ENCODE measurements at places on chromosomes 5 and 9.

- DNase-seq, result no peak
Measured at GRCh38 chr5:963310-963672, 45.3 kb upstream of the NKD2 start.

- DNase-seq, result no peak
Measured at GRCh38 chr9:100555471-100555870, 22.4 kb upstream of the CAVIN4 start.

DNA sequence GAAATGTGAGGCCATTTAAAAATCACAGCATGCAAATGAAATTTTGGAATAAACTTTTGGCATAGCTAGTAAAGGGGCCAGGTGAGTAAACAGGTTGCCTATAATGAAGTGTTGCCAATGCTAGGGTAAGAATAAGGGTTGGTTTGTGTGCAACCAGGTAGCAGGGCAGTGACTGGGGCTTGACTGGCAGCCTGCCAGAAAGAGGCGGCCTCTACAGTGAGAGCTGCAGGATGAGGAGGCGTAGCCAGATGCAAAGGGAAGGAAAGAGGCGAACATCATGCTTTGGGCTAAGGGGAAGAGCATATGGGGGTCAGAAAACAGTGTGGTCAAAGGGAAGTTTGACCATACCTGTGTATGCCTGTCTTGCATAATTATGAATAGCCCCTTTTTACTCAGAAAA, 70.6 kb downstream of the MAST4 start:
- no peak for DNase-seq

DNA sequence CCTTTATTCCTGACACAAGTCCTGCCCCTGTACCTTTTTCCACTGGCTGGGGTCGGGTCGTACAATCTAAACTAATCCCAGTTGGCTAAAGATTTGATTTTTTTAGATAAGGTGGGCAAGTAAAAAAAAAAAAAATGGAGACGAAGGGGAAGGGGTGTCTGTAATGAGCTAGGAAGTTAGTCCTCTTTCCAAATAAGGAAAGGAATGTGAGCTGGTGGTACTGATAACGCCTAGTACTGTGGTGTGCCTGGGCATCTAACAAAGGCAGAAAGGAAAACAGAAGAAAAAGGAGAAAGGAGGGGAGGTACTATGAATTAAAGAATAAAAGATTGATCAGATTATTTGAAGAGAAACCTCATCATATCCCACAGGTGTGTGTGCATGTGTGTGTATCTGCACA, 21.3 kb downstream of the PRDM9 start:
- peak; percentile 68 for DNase-seq

- DNase-seq, result no peak
Measured at GRCh38 chr9:72978744-72979143, 25.9 kb upstream of the ALDH1A1 start.

GRCh38 chr9:27591093-27591492, 17.8 kb upstream of the C9orf72 start:
- DNase-seq, result no peak

- DNase-seq, result no peak
Measured at GRCh38 chr5:139639619-139640380, 8.3 kb upstream of the CXXC5 start.

DNA sequence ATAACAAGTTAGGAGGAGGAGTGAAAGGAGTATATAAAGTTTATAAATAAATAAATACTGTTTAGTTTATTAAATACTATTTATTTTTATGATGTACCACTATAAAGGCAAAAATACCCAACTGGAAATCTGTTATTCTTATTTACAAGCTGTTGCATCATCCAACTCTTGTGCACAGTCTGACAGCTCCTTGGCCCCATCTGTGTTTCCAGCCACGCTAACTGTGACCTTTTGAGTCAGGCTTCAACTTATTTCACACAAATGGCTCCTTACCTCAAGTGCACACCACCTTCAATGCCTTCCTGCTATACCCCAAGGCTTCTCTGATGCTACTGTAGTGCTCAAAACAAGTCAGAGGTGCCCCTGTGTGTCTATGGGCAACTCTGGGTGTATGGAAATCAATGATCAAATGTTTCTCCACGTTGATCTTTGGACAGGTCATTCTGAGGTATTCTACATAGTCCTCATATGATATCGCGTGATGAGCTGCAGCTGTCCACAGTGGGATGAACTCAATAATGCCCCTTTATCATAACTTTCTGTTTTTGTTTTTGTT, 303.2 kb upstream of the GRAMD2B start:
- DNase-seq, result peak; percentile 53

DNA sequence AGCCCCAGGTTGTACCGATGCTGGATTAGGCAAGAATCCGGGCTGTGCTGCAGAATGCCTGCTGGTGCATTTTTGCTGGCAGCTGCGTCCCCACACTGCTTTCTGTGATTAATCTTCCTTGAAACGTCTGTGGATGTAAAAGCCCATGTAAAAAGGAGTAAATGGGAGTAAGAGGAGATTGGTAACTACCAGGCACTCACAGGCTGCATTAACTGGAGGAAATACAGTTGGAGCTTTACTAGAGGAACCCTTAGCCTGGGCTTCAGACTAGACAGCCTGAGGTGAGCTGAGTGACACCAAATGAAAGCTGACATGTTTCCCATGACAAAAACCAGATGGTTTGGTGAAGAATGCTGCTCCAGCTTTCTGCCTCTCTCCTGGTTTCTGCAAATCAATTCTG, 190.4 kb upstream of the GAS1 start:
- DNase-seq, result no peak

DNA sequence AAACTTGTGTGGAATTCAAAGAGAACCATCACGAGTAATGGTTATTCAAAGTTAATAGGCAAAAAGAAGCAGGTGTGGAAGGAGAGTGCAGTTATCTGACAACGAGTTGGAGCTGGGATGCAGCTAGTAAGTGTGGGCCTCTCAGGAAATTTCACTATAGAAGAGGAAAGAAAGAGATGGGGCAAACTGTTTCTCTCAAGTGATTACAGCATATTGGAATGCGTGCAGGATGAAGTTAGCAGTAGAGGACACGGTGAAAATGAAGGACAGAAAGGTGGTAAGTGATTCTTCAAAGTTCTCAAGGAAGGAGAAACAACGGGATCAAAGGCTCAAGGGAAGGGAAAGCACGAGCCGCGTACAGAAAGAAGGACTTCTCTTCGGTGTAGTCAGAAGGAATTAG, 84.0 kb downstream of the ADAMTS12 start:
- DNase-seq, result no peak

DNA sequence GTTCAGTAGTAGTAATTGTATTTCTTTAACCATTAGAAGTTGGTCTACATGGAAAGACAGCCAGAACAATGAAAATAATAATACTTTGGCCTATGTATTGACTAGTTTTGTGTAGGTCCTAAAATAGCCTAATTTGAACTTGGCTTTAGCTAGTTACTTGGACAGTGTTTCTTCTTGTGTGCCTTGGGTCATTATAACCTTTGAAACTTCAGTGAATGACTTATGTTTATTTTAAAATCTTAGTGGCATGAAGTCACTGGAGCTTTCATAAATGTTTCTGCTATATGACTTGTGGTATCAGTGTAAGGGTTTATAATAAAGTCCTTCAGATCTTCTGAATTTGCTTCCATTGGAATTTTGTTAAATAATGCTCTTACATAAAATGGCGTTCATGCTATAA, 2.6 kb upstream of the FAM120AOS start:
- DNase-seq, result no peak

- DNase-seq, result peak; percentile 13
Measured at GRCh38 chr5:133489632-133490031, 122.7 kb downstream of the FSTL4 start.

Data from OCI-M1 (cell line).